Left forelimb (tissue), 1 donor: ENCODE measurements at places on chromosomes 3 and 15.

- DNase-seq: peak; percentile 69
Observed at GRCh38 chr15:41022487-41023090, 69.3 kb downstream of the CHAC1 start.

DNA sequence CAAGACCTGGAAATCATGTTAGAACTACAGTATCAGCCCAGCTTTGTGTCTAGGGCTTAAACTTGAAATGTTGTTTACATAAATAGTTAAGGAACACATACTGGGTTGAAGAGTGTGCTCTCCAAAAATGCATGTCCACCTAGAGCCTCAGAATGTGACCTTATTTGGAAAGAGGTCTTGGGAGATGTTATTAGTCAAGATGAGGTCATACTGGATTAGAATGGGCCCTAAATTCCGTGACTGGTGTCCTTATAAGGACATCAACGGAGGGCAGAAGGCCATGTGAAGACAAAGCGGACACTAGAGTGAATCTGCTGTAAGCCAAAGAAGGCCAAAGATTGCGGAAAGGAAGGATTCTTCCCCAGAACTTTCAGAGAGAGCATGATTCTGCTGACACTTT, 759.2 kb upstream of the CFAP20DC start:
- DNase-seq: no peak

DNA sequence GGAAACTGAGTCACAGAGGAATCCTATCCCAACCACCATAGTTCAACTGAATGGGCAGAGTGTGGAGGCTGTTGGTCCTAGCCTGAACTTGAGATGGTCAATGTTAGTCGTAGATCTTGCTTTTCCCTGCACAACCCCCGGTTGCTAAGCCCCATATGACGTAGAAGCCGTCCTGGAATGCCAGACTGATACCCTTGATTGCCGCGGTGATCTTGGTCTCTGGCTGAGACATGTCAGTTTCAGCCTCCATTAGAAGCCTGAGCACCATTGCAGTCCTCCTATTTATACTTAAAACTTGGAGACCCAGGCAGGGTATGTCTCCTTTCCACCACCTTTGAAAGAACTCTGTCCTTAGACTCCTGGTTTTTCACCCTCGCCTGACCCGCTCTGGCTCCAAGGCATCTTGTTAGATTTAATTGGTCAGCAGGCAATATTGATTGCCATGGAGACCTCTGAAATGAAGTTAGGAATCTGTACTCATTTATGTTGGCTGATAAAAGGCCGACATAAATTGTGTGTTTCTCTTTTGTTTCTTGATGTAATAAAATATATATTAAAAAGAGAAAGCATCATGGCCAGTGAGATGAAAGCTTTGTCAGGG, 53.4 kb downstream of the RPLP1 start:
- peak; percentile 26 for DNase-seq

- no peak for DNase-seq
Observed at GRCh38 chr3:8841472-8841871, 72.1 kb upstream of the OXTR start.

DNA sequence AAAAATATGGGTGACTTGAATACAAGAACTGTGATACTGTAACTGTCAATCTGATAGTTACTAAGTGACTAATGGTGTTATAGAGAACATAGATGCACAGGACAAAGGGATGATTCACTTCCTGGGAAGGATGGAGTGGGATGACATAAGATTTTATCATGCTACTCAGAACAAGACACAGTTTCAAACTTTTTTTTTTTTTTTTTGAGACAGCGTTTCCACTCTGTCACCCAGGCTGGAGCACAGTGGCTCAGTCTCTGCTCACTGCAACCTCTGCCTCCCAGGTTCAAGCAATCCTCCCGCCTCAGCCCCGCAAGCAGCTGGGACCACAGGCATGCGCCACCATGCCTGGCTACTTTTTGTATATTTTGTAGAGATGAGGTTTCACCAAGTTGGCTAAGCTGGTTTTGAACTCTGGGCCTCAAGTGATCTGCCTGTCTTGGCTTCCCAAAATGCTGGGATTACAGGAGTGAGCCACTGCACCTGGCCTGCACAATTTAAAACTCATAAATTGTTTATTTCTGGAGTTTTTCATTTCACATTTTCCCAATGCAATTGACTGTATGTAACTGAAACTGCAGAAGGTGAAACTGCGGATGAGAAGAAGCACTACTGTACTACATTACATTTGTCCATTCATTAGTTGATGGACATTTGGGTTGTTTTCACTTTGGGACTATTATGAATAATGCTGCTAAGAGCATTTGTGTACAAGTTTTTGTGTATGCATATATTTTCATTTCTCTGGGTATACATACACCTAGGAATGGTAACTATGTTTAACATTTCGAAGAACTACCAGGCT, 40.6 kb downstream of the ADIPOQ start:
- no peak for DNase-seq

DNA sequence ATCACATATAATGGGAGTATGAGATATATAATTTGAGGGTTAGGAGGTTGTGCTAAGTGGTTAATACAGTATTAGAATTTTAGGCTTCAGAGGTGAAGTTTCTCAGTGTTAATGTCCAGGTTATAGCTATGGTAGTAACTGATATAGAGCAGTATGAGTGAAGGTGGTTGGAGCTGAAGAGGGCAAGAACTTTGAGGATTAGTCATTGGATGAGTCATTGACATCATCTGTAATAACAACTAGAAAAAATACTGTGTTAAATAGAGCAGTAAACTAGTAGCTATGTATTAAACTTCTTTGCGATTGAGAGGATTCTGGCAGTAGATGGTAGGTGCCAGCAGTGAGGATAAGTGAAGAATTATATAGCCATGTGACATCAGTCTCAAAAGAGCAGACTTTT, 47.5 kb upstream of the EIF3J start:
- no peak for DNase-seq

- DNase-seq: no peak
Observed at GRCh38 chr15:98614681-98615080, 33.7 kb upstream of the IGF1R start.

GRCh38 chr3:137012097-137012501, 54.3 kb downstream of the IL20RB start:
- peak; percentile 62 for DNase-seq

DNA sequence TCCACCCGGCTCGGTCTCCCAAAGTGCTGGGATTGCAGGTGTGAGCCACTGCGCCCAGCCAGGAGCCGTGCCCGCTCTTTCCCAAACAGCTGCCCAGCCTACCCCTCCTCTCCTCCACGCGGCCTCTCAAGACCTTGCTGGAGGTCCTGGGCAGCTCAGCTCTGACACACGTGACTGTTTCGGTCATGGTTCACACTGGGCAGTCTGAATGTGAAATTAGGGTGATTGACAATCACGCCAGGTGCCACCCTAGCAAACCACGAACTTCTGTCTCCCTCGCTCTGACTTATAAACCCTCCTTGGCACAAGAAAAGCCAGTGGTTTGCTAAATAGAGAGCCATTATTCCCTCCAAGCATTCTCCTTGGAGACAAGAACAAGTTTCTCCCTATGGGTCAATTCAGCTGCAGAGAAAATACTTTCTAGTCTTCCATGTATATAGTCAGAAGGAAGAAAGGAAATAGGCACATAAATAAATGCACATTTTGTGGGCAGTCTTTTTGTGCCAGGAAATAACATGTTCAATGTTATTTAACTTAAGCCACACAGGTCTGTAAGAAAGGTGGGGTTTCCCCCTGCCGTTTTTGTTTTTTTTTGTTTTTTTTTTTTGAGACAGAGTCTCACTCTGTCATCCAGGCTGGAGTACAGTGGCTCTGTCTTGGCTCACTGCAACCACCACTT, 121.9 kb upstream of the MEF2A start:
- DNase-seq: peak; percentile 61
